AG04449 (cell line): ENCODE measurements at places on chromosomes 4 and X.

- no peak for DNase-seq
Measured at GRCh38 chrX:11575332-11575731, 90.4 kb downstream of the ARHGAP6 start.

- no peak for DNase-seq
Measured at GRCh38 chr4:37687194-37687562, 1.0 kb upstream of the RELL1 start.

DNA sequence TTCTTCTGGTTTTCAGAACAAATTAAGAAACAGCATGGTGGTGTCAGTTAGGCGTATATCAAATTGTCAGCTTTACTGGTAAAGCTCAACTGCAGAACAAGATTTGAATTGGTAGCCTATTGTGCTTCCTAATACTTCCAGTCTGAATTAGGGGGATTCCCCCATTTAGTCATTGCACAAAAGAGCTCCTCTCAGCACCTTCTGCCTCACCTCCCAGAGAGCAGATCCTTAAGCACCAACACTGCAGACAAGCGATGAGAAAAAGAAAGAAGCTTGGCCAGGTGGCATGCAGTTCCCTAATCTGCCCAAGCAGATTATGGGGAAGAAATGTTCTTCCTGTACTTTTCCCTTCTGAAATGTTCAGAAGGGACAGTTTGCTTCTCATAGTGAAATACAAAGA lies 9.2 kb downstream of the MAP9 start:
- DNase-seq: no peak

DNA sequence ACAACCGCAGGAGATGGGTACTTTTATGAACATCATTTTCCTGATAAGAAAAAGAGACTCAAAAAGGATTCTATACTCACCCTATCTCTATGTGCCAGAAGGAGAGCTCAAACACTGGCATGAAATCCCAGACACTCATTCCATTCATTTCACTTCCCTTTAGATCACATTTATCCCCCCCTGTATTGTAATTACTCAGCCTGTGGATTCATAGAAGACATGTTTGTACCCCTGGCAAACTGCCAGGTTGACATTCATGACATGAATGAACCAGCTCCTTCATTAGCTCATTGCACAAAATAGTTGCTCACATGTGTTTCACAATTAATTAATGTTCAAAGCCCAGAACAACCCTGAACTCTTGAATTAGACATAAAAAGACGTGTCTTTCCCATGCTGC lies 4.9 kb downstream of the SMR3A start:
- no peak for DNase-seq

- DNase-seq: no peak
Measured at GRCh38 chrX:100600758-100601157, 16.0 kb downstream of the TNMD start.

GRCh38 chr4:2982012-2982411 lies 18.6 kb downstream of the GRK4 start:
- no peak for DNase-seq
